ENCODE measurements at places on chromosomes 1 and 21.

- DNase-seq, result peak; percentile 17
Observed at GRCh38 chr1:14571810-14572767, 26.4 kb upstream of the KAZN start.

DNA sequence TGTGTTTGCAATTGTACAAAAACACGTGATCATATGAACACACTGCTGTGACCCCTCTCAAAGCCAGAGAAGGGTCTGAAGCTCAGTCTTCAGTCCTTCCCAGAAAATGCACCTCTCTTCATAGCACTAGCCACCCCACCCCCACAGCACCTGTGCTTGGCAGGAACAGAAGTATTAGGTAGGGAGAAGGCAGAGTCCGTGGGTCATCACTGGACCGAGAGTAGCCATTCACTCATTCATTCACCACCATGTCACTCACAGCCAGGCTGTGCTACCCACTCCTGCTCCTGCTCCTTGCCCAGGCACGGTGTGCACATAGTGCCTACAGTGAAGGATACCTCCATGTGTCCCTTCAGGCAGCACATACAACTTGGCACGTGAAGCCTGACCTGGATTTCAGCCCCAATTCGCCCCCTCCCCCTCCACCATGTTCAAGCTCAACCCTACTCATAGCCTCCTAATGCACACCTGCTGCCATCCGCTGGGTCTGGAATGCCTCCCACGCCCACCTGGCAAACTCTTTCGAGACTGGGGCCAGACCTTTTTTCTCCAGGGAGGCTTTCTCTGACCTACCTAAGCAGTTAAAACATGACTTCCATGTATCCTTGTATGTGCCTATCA lies 81.9 kb upstream of the GALNT2 start:
- no peak for DNase-seq

GRCh38 chr1:198455966-198456365 lies 84.5 kb downstream of the ATP6V1G3 start:
- no peak for DNase-seq

- no peak for DNase-seq
Observed at GRCh38 chr1:44860891-44861425, 17.9 kb upstream of the PTCH2 start.

GRCh38 chr1:159932296-159933285 lies 7.3 kb upstream of the TAGLN2 start:
- DNase-seq, result no peak

All from NCI-H1930 (cell line).